A549 (cell line): ENCODE measurements at places on chromosomes 3 and 15.

- DNase-seq, result no peak
Observed at GRCh38 chr3:174253196-174253823, 605.8 kb upstream of the NAALADL2 start.

GRCh38 chr15:98443526-98443925 lies 204.8 kb upstream of the IGF1R start:
- no peak for DNase-seq

GRCh38 chr3:140406655-140407054 lies 271.2 kb upstream of the TRIM42 start:
- no peak for DNase-seq

- no peak for DNase-seq
Observed at GRCh38 chr15:44956388-44956787, at the start of gene TERB2. TSS of gene TERB2 (plus strand) at chr15:44956687. CDS start at chr15:44956719, 32 bp downstream.

DNA sequence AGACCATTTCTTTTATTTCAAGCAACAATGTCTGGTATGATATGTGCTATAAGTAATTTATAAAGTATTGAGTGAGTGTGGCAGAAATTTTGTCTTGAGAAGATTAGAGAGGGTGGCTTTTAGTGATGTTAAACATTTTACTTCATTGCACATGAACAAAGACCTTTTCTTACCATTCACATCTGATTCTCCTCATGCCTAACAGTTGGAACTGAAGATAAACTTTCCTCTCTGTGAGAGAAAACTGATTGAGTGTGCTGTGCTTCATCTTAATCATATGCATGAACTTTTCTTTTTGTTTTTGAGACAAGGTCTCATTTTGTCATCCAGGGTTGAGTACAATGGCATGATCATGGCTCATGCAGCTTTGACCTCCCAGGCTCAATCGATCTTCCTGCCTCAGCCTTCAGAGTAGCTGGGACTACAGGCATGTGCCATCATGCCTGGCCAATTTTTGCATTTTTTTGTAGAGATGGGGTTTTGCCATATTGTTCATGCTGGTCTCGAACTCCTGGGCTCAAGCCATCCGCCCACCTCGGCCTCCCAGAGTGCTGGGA lies 377.7 kb upstream of the GOLIM4 start:
- DNase-seq, result no peak

- DNase-seq, result no peak
Observed at GRCh38 chr3:58048301-58048700, 40.1 kb downstream of the FLNB start.

GRCh38 chr3:157089455-157090221 lies 70.3 kb downstream of the CCNL1 start:
- DNase-seq, result peak; percentile 14

DNA sequence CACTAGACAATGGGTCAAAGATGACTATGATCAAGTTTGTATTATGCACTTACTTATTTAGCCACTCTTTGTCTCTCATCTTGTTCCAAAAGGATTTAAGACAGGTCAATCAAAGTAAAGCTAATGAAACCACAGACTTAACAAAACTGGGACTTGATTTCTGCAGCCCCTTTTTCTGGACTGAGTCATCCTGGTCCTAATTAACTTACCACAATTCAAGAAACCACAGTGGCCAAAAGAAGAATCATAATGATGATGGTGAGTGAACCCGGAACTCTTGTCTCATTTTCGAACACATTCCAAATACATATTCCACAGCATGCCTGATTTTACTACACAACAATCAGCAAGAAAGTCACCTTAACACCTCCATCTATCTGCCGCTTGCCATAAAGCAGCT lies 1333.0 kb downstream of the ROBO1 start:
- DNase-seq, result no peak

GRCh38 chr3:119731560-119732343 lies 28.9 kb downstream of the CFAP91 start:
- no peak for DNase-seq

- DNase-seq, result no peak
Observed at GRCh38 chr3:183518491-183519251, 36.8 kb downstream of the KLHL6 start.

DNA sequence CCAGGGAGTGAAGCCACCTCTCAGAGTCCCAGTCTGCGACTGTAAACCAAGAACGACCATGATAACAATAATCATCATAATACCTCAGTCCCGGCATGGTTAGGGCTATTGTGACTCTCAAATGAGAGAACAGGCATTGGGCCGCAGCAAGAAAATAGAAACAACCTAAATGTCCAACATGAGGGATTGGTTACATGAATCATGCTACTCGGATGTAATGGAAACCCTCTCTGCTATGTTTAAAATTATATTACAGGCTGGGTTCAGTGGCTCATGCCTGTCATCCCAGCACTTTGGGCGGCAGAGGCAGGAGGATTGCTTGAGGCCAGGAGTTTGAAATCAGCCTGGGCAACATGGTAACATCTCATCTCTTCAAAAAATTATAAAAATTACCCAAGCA lies 2.8 kb downstream of the CPN2 start:
- no peak for DNase-seq

- peak; percentile 29 for DNase-seq
Observed at GRCh38 chr3:191329654-191330529, at the start of gene UTS2B. TSS of gene UTS2B (minus strand) at chr3:191330526. CDS start at chr3:191282189, 48,337 bp downstream.

DNA sequence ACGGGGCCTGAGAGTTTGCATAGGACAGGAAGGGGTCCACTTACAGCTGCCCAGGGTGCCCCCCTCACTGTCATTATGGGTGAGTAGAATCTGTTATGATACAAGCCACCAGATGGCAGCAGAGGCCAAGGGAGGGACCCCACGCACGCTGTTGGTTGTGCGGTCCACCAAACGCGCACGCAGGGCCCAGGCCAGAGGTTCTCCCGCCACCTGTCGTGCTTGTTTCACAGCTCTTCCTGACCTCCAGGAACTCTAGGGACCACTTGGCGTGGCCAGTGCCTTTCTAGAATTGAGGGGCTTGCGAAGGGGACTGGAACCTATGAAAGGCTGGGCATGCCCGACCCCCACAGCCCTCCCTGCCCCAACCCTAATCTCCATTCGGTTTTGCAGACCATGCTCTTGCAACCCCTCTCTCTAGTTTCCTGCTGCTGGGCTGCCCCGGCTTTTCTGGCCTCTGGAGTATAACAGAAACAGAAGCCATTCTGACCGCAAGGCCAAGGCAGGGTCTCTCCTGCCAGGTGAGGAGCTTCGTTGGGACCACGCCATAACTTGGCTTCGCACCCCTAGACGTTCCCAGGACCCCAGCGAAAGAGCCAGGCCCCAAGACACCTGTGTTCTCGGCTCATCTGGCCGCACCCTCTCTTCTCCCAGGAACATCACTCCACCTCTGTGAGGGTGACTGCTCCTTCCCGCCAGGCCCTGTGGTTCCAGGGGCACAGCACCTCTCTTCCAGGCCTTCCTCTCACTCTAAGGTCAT lies 46.0 kb downstream of the ALDH1L1 start:
- peak; percentile 28 for DNase-seq

DNA sequence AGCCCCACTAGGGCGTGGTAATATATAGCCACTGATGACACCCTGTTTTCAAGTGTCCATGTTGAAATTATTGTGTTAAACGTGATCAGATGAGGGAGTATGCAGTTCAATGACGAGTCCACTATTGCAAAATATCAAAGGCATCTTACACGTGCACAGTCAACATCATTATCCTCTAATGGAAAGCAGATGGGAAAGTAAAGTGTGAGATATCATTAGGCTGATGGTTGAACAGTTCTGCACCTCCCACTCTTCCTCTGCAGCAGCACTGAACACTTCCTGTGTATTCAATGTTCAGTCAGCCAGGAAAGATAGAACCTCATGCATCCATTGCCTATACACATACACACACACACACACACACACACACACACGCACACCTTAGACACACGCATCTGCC lies 431.8 kb upstream of the CCDC54 start:
- no peak for DNase-seq

GRCh38 chr15:76642671-76643070 lies 262.5 kb downstream of the SCAPER start:
- no peak for DNase-seq

DNA sequence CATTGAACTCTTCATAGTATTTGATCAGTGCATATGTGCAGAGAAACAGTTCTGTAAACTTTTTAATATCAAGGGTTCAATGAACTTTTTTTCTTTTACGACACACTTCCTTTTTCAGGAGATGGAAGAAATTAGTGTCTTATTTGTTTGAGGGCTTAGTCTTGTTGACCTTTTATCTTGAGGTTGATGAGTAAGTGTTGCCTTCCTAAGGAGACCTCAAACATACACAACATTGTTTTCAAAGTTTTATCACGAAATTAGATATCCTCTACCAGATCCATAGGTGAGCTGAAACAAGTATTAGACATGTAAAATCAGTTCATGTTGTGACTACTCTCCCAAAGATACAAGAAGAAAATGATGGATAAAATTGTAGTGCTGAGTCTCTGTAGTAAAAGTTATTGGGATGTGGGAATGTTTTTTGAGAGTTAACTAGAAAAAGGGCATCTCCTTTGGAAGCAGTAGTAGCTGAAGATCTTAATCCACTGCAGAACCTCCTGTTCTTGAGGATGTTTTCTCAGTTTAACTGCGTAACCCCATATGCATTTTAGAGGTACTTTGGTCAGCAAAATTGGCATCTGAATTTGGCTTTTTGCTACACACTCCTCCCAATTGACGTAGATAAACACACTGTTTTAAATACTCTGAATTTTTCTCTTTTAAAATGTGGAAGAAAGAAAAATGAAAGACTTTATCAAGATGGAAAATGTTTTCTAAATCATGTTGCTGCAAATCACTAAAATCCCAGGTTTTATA lies 116.8 kb downstream of the GALK2 start:
- DNase-seq, result no peak

GRCh38 chr3:141986548-141987107 lies 110.2 kb downstream of the ATP1B3 start:
- no peak for DNase-seq

DNA sequence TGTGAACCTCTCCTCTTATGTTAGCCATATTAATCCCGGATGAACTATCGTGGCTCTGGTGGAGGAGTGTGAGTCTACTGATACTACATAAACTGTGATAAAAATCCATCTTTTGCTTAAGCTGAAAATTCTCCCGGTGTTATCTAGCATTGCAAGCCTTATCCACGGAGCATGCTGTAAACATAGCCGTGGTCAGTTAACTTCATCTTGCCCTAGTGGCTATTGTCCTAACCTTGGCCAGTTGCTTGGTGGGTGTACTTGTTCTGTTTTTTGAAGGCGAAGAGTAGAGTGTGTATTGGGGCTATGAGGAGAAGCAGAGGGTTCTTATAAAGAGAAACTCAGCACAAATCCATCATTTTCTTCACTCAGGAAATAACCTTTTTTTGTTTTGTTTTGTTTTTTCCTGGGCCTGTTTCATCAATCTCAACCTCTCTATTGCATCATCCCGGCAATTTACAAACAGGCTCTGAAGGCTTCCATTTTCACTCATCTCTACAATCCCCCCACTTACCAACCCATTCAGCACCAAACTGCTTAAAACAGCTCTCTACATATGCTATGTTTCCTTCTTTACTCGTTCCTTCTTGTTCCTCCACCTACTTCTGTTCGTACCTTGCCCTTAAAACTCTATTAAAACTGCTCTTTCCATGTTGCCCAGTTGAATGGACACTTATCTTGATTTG lies 135.5 kb upstream of the PTX3 start:
- no peak for DNase-seq

DNA sequence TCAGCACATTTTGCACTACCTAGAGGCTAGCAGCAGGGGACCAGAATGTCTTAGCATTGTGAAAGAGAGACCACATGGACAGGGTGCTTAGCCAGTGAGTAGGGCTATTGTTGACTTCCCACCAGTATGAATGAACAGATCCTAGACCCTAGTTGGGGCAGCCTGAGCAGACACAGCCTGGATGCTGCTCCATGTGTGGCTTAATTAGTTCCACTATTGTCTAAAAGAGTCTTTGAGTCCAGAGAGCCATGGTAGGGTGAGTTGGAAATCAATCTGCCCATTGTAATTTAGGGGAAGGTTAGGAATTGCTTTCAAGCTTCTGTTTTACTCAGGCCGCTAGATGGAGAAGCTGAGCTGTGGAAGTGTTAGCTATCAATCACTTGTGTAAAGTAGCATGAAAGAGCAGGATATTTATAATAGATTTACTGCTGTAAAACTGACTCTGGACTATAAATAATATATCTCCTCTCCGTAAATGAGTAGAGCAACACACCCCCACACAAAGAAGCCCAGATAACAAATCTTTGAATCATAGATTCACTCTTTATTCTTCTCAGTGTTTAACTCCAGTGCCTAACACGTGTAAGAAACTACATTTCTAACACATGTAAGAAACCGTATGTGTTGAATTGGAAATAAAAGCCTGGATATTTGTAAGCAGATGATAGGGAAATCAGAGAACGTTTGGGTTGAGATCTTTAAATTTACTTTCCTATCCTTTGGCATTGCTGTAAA lies 4.1 kb upstream of the GCSAM start:
- no peak for DNase-seq

DNA sequence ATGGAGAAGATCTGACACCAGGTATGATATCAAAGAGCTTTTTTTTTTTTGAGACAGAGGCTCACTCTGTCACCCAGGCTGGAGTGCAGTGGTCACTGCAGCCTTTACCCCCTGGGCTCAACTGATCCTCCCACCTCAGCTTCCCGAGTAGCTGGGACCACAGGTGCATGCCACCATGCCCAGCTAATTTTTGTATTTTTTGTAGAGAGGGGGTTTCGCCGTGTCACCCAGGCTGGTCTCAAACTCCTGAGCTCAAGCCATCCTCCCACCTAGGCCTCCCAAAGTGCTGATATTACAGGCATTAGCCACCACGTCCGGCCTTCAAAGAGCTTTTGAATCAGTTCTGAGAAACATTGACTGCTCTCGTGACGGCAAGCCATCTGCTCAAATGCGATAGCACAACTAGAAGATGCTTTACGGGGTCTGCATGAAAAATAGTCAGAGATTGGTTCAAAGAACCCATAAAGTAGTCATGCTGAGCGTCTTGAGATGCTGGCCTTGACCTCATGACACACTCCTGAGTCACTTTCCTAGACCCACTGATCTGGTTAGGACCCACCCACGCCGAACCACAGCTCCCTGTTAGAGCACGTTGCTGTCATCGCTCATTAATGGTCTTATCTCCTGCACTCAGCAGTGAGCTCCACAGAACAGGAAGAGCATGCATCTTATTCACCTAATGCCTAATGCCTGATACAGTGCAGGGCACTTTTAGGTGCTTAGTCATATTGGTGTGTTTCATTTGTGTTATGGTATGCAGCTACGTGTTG lies 57.0 kb upstream of the NR2F2 start:
- peak; percentile 52 for DNase-seq

GRCh38 chr3:14138878-14139655 lies 14.2 kb downstream of the TMEM43 start:
- DNase-seq, result no peak

DNA sequence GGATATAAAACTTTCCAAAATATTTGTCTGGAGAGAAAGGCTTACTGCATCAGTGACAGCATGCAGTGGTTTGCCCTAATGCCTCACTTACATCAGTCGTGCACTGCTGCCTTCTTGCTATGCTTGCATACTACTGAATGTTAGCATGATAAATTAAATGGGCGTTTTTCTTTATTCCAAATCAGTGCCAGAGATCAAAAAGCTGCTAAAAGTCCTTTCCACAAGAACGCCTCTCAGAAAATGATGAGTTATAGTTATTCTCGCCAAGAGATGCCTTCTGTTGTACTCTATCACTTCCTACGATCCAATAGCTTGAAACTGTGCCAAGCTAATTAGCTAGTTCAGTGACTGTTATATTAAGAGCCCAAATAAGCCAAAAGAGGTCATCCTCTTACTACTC lies 345.8 kb upstream of the ROBO2 start:
- no peak for DNase-seq
